T-helper 17 cell (primary cell): ENCODE measurements at places on chromosomes 1 and 21.
A peak's percentile ranks its signal among the peaks of the same experiment; 100 is the strongest.

DNA sequence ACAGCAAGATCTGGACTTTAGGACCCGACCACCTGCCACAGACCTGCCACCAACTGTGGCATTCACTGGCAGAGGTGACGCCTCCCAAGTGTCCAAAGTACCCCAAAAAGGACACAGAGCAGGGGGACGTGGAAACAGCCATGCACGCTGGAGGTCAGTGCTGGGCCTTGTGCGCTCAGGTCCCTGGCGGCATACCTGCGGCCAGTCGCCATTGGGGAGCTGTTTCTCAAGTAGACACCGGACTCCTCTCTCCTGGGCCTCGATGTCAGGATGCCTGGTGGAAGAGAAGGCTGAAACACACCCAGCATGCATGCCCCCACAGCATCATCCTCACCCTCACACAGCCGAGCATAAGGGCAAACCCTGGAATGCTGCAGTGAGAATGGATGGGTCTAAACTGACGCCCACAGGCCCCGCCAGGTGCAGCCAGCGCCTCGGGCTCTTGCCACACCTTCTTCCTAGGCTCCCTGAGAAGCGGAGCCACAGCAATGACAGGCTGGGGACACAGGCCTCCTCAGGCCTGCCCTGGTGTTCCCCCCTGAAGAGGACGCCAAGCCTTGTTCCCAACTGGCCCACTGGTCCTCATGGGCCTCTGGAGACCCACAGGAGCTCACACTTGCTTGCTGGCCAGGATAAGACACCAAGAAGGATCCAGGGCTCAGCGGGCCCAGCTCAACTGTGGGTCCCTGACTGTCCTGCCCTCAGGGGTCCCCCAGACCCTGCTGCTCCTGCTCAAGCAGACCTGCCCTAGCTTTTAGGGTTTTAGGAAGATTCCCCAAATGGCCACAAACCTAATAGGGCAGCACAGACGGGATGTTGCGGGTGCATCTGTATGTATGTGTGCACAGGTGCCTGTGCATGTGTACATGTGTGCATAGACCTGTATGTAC lies 7.7 kb upstream of the SPATC1L start:
- no peak for DNase-seq

GRCh38 chr1:159141584-159142390 lies 29.6 kb upstream of the CADM3 start:
- DNase-seq = no peak

GRCh38 chr1:204343802-204344201 lies 15.9 kb downstream of the PLEKHA6 start:
- DNase-seq = no peak

- DNase-seq = no peak
These were observed 588.1 kb downstream of the KIF26B start for GRCh38 chr1:245742896-245743295.

DNA sequence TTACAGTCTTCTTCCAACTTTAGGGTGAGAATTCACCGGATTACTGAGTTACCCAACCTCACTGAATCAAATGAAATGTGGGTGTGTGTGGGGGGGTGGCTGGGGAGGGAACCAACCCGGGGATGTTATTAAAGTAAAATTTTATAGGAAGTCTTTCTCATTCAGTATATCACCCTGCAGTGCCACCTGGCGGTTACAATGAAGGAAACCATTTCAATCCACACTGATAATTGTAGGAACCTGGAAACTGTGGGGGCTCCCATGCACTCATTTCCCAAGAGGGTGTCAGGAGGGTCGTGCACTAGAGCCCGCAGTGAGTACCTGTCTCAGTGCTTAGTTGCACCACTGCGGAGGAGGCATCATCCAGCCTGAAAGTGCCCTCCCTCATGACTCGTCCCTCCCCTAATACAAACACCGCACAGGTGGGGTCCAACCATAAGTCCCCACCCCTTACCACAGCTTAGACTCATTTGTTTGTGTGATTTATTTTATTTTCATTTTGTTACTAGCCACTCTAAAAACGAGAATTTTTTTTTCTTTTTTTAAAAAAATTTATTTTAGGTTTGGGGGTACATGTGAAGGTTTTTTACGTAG lies 29.1 kb upstream of the IGSF5 start:
- DNase-seq = peak; percentile 10

DNA sequence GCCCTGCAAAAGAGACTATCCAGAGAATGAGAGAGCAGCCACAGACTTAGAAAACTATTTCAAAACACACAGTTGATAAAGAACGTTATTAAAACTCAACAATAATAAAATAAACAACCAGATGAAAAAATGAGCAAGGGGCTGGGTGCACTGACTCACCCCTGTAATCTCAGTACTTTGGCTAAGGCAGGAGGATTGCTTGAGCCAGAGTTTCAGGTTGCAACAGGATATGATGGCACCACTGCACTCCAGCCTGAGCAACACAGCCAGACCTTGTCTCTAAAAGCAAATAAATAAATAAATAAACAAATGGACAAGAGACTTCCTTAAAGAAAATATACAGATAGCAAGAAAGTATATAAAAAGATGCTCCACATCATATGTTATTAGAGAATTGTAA lies 144.6 kb downstream of the LRRIQ3 start:
- no peak for DNase-seq

DNA sequence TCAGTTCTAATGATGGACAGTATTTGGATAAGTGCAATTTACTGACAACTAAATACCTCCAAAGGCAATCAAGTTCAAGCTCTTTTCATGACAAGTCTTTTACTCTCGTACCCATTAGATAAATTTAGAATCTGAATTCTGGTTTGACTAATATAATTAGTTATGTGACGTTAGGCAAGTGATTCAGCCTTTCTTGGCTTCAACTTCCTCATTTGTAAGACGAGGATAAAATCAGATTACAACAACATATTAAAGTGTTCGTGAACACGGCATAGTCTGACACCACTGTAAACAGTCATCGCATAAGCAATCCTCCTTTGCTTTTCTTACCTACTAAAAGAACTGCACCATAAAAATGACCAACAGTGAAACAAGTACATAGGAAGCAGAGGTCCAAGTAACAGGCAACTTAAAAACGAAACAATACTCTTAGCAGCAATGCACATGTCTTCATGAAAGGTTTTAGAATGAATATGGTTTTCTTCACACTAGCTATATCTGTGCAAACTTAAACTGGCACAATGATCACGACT lies 25.7 kb downstream of the COA6 start:
- no peak for DNase-seq

DNA sequence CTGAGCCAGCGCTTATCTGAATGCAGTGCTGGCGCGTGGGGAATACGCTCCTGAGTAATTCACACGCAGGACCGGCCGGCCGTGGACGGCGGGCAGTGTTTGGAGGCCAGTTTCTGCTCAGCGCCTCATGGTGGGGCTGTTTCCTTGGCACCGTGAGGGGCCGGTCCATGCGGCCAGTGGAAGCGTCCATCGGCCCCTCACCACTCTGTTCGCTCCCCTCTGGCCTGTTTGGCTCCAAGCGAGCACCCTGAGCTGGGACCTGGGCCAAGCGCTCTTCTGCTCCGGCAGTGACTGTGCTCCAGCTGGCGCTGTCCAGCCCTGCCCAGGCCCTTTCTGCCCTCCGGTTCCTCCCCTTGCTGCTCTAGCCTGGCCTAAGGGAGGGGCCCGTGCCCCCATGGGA lies 16.3 kb upstream of the PLCH2 start:
- DNase-seq = no peak

GRCh38 chr1:205124726-205125125 lies 2.9 kb upstream of the RBBP5 start:
- no peak for DNase-seq

- DNase-seq = no peak
These were observed 3.4 kb upstream of the CDCP2 start for GRCh38 chr1:54156201-54156600.

DNA sequence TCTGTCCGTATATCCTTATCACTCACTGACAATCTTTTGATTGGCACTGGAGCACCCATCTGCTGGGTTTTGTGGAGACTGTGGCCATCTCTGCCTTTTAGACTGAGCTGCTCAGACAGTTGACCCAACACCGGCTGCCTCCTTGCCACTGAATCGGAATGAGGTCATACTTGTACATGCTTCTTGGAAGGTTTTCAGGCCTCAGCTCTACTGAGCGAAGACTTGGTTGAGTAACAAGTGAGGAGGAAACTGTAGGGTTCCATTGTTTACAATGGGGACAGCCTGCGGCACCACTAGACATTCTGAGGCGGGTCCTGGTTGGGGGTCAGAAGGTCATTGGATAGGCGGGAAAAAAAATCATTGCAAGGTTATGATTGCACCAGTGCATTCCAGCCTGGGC lies 320.3 kb downstream of the KIF26B start:
- no peak for DNase-seq
